ENCODE measurements at places on chromosomes 16 and 17.

GRCh38 chr16:58024486-58025350, 836 bp upstream of the MMP15 start:
- DNase-seq = no peak

DNA sequence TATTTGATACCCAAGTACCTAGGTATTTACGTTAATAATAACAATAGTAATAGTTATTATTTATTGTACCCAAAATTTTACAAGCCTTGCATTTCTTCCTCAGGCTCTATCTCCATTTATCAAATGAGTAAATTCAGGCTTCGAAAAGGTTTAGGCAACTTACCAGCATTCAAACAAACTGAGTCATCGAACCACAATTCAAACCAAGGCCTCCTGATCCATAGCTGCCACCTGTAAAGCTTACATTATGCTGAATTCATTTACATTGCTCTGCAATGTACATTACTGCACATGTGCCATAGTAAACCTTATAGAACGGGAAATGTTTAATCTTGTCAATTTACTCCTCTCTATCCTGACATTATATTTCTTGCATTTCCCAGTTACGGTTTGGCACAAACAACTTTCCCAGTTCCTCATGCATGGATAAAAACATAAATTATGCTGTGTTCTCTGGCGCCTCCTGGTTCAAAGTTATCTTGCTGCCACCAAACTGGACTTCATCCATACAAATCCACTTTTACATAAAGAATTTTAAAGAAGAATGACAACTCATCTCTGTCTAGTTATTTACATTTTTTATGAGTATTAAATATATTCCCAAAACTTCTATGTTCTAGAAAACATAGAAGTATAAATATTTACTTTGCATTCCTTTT, 360.6 kb upstream of the SOX9 start:
- no peak for DNase-seq

- no peak for DNase-seq
Observed at GRCh38 chr16:16038950-16039349, 89.5 kb downstream of the ABCC1 start.

DNA sequence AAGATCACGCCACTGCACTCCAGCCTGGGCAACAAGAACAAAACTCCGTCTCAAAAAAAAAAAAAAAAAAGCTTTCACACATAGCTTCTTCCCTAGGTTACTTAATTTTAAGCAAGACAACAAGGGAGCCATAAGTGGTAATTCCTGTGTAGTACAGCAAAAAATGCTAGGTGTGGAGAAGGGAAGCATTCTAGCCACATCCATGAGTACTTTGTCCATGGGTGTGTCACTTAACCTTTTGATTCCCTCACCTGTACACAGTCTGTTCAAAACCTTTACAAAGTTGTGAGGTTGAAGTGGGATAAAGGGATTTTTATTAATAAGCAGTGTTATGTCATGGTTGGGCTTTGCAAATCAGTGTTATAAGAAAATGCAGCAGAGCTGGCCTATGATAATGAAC, 4.5 kb downstream of the NME2 start:
- DNase-seq = no peak

GRCh38 chr16:89437251-89437987, 52.9 kb downstream of the ANKRD11 start:
- no peak for DNase-seq

DNA sequence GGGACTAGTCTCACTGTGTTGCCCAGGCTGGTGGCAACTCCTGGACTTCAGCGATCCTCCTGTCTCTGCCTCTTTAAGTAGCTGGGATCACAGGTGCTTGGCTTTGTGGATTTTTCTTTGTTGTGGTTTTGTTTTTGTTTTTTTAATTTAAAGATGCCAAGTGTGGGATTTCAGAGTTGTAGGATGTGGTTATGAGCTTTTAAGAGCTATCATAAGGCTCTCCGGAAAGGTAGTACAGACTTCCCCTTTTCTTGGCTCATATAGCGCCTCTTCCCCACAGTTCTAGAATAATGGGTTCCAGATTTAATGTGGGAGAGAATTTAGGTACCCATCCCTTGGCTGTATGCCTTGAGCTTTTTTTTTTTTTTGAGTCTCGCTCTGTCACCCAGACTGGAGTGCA, 17.1 kb downstream of the AKAP1 start:
- no peak for DNase-seq

DNA sequence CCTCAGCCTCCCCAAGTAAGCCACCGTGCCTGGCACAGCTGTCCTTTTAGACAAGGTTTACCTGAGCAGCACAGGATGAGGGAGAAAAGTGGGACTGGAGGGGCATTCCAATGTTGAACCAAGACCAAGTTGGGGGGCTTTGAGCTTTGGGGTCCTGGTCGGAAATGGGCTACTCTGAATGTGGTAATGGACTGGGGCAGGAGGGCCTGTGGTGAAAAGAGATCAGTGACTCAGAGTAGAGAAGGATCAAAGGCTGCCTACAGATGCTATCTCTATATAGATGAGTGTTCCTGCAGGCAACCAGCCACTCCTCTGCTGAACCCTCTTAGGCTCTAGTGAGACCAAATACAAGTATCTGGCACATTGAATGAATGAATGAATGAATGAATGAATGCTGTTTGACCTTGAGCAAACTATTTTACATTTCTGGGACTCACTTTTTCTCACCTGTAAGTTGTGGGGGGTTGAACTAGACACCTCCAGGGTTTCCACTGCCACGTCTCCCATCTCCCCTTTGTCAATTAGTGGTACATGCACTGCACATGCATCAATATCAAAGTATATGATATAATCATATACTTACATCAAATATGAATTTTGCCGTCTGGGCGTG, 26.3 kb upstream of the ETV4 start:
- no peak for DNase-seq

DNA sequence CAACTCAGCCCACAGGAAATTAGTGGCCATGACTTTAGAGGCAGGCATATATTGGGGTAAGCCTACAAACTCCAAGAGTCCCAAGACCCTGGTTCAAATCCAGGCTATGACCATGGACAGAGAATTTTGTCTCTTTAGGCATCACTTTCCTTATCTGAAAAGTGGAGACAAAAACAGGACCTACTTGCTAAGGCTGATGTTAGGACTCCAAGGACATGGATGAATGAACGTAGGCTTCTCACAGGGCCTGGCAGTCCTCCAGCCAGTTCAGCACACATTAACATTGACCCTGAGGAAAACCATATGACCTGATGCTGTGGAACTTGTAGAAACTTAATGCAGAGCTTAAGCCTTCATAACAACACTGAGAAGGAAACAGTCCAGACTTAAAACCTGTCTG, 1.4 kb downstream of the FKBP10 start:
- no peak for DNase-seq

DNA sequence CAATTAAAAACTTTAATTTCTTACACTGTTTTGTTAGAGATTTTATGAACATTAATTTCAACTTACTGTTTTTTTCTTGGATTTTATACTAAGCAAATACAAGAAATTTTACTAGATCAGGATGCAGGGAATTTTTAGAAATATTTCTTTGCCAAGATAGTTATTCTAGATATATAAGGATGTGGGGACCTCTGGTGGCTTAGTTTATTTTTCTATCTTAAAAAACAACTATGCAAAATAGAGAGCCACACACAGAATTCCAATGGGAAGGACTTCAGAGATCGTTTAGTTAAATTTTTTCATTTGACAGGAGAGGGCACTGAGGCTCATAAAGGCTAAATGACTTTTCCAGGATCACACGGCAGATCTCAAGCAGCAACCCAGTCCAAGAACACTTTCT, 23.0 kb upstream of the CAPNS2 start:
- DNase-seq = no peak

- DNase-seq = no peak
Observed at GRCh38 chr17:30580916-30581315, 103.7 kb downstream of the GOSR1 start.

- DNase-seq = peak; percentile 47
Observed at GRCh38 chr17:42679492-42680330, 1.9 kb downstream of the CCR10 start.

GRCh38 chr16:28304214-28304613, 11.9 kb downstream of the SBK1 start:
- DNase-seq = no peak

- peak; percentile 24 for DNase-seq
Observed at GRCh38 chr17:17710728-17711541, 29.7 kb downstream of the RAI1 start.

- DNase-seq = no peak
Observed at GRCh38 chr16:68411086-68411485, 37.2 kb downstream of the SMPD3 start.

GRCh38 chr16:85969591-85969990, 70.6 kb downstream of the IRF8 start:
- DNase-seq = no peak

- peak; percentile 2 for DNase-seq
Observed at GRCh38 chr17:31321481-31321880, at the start of gene EVI2A. EVI2A (minus strand) TSS chr17:31321622; CDS start chr17:31319013, 2,609 bp downstream.

Data from anterior cingulate cortex (tissue), 58 donors.